ENCODE measurements at places on chromosomes 3 and 15. TPM values are rescaled to one million over a fixed set of nuclear protein-coding genes. Genes with fewer than 3 reads are reported as not detected.
A peak's percentile ranks its signal among the peaks of the same experiment; 100 is the strongest.

The P2RY1 gene
- 0.28 TPM for total RNA-seq

- H3K4me3 ChIP-seq = no peak overlapping the region
- H3K27me3 ChIP-seq = no peaks in the 10 kb centered on the region
- no peak overlapping the region for H3K27ac ChIP-seq
- H3K4me1 ChIP-seq = peaks cover 9% of the 10 kb centered on the region
Measured at GRCh38 chr15:42371096-42371495, 11.8 kb downstream of the CAPN3 start.

DNA sequence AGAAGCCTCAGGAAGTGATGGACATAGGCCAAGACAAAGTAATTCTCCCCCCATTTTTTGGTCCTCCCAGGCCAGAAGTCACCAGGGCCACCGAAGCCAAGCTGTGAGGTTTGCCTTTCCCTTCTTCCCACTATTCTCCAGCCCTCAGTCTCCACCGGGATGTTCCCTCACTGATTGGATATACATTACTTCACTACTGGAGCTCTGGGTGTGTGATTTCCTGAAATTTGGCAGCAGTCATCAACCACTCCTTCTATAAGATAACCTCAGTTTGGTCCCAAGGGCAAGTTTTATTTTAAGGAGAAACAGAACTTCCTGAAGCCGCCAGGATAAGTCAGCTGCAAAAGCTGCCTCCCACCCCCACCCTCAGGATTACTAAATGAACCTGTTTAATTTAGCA, 11.3 kb downstream of the SLCO2A1 start:
- no peak overlapping the region for H3K27ac ChIP-seq
- no peaks in the 10 kb centered on the region for H3K4me1 ChIP-seq
- H3K4me3 ChIP-seq = no peak overlapping the region
- no peaks in the 10 kb centered on the region for H3K27me3 ChIP-seq

The RHOV gene
- 1.7 TPM for total RNA-seq

GRCh38 chr3:147544290-147544689, 135.1 kb downstream of the ZIC1 start:
- H3K4me3 ChIP-seq = no peak overlapping the region
- no peak overlapping the region for H3K27ac ChIP-seq
- no peaks in the 10 kb centered on the region for H3K36me3 ChIP-seq
- H3K27me3 ChIP-seq = peaks cover 4% of the 10 kb centered on the region

The LMAN1L gene
- total RNA-seq = not detected

DNA sequence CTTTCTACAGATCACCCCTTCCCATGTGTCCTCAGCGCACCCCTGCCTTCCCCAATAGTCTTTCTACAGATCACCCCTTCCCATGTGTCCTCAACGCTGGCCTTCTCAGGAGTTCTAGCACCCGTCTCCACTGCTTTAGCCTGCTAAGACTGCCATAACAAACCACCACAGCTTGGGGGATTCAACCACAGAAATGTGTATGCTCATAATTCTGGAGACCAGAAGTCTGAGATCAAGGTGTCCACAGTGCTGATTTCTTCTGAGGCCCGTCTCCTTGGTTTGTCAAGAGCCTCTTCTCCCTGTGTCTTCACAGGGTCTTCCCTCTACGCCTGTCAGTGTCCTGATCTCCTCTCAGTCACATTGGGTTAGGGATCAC, 68.1 kb upstream of the CGNL1 start:
- no peaks in the 10 kb centered on the region for H3K4me1 ChIP-seq
- H3K27ac ChIP-seq = no peak overlapping the region
- H3K4me3 ChIP-seq = no peak overlapping the region
- DNase-seq = no peak
- H3K36me3 ChIP-seq = no peaks in the 10 kb centered on the region

DNA sequence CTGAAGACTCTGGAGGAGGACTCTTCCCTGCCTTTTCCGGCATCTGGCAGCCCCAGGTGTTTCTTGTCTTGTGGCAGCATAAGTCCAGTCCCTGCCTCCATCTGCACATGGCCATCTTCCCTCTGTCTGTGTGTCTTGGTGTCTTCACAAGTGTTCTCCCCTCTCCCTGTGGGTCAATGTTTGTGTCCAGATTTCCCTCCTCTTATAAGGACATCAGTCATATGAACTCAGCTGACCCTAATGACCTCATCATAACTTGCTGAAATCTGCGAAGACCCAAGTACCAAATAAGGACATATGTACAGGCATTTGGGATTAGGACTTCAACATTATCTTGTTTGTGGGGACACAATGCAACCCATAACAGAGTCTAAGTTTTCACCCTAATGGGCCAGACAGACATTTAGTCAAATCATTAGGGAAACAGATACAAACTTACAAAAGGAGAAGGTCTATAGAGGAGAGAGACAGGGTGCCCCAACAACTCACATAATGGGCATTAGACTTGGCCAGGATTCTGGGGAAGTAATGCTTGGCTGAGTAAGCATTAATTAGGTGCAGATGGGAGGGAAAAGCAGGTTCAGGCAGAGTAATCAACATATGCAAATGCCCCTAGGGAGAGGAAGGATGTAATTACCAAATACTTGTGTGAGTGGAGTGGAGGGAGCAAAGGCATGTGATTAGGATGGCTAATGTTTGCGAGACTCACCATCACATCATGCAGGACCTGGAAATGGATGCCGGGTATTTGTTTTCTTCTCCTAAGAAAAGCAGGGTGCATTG, 372.8 kb upstream of the TBL1XR1 start:
- peaks cover 38% of the 10 kb centered on the region for H3K4me1 ChIP-seq
- H3K27me3 ChIP-seq = no peaks in the 10 kb centered on the region
- DNase-seq = peak; percentile 47
- peak overlapping the region; percentile 93 for H3K27ac ChIP-seq
- H3K36me3 ChIP-seq = peaks cover 5% of the 10 kb centered on the region
- peak overlapping the region; percentile 43 for H3K4me3 ChIP-seq

GRCh38 chr3:153273767-153274435, 111.9 kb downstream of the RAP2B start:
- no peaks in the 10 kb centered on the region for H3K27me3 ChIP-seq
- no peak overlapping the region for H3K4me3 ChIP-seq
- H3K4me1 ChIP-seq = no peaks in the 10 kb centered on the region
- no peaks in the 10 kb centered on the region for H3K36me3 ChIP-seq
- peak; percentile 41 for DNase-seq

The GPR15 gene
- not detected for total RNA-seq

The SMCO1 gene
- not detected for total RNA-seq

DNA sequence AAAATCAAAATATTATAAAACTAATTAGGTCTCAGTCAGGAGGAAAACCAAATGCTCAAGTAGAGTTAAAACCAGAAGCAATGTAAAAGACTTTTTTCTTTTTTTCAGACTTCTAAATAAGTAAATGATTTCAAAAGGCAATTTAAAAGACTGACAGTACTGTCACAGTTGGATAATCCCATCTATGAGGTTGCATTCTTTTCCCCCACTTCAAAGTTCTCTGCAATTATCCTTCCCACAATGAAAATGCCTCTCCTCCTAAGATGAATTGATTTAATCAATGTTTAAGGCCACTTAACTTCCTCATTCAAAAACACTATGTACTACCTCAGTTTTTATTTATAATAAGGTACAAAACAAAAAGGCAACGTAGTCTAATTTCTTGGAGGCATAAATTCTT, 8.1 kb downstream of the MRPL3 start:
- peaks cover 70% of the 10 kb centered on the region for H3K36me3 ChIP-seq
- peaks cover 17% of the 10 kb centered on the region for H3K4me1 ChIP-seq
- no peak for DNase-seq
- no peak overlapping the region for H3K27ac ChIP-seq

- no peak overlapping the region for H3K27ac ChIP-seq
- H3K4me3 ChIP-seq = no peak overlapping the region
- no peaks in the 10 kb centered on the region for H3K27me3 ChIP-seq
Measured at GRCh38 chr15:69232144-69232543, 66.6 kb upstream of the PAQR5 start.

DNA sequence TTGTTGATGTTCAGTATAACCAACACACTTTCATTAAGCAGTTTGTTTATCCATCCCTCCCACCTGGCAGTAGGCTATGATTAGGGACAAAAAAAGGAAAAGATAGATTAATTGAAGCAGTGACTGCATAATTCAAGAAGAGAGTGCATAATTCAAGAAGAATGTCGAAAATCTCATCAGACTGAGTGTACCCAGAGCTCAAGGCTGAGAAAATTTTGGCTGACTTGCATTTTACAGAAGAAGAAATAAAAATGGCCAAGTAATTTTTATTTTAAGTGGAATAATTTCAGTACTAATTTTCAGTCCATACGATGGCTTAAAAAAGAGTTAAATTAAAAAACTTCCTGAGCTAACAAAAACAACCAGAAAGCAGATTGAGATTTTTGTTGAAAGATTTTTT, 145.4 kb upstream of the LRRFIP2 start:
- H3K4me3 ChIP-seq = no peak overlapping the region
- no peaks in the 10 kb centered on the region for H3K27me3 ChIP-seq
- H3K36me3 ChIP-seq = peaks cover 96% of the 10 kb centered on the region
- peaks cover 9% of the 10 kb centered on the region for H3K4me1 ChIP-seq
- H3K27ac ChIP-seq = no peak overlapping the region
- no peak for DNase-seq

DNA sequence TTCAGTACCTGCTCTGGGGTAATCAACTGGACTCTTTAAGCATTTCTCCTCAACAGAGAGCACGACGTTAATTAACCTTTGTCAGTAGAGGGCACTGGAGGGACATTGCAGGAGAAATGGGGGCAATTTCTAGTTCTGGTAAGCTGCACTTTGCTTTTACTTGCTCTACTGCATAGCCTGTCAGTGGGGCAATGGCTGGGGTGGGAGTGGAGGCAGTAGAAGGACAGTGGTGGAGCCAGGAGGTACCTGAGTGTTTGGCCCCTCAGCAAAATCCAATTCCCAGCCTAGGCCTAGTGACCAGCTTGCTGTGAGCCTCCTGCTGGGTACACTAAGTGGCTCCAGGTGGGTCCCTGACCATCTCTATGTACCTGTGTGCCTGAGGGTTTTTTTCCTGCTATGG, 18.3 kb upstream of the MED12L start:
- no peaks in the 10 kb centered on the region for H3K36me3 ChIP-seq
- no peaks in the 10 kb centered on the region for H3K27me3 ChIP-seq
- peak; percentile 38 for DNase-seq
- H3K4me3 ChIP-seq = no peak overlapping the region

Measured in MCF 10A (cell line).